Left renal pelvis (tissue), 4 donors: ENCODE measurements at places on chromosomes 16 and 17.

GRCh38 chr16:58306327-58306726 lies 11.5 kb upstream of the PRSS54 start:
- no peak for DNase-seq

DNA sequence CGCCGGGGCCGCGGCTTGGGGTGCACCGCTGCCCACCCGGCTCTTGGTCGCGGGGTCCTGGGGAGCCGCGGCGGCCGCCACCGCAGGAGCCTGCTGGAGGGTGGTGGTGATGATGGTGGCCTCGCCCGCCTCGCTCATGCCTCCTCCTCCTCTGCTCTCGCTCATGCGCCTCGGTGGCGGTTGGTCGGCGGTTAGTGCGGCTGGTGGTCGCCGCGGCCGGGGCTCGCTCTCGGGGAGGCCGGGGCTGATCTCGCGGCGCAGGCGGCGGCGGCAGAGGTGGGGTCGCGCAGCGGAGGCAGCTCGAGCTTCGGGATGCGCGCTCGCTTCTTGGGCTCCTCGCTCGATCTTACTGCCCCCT lies 41.6 kb downstream of the AHSP start:
- no peak for DNase-seq

DNA sequence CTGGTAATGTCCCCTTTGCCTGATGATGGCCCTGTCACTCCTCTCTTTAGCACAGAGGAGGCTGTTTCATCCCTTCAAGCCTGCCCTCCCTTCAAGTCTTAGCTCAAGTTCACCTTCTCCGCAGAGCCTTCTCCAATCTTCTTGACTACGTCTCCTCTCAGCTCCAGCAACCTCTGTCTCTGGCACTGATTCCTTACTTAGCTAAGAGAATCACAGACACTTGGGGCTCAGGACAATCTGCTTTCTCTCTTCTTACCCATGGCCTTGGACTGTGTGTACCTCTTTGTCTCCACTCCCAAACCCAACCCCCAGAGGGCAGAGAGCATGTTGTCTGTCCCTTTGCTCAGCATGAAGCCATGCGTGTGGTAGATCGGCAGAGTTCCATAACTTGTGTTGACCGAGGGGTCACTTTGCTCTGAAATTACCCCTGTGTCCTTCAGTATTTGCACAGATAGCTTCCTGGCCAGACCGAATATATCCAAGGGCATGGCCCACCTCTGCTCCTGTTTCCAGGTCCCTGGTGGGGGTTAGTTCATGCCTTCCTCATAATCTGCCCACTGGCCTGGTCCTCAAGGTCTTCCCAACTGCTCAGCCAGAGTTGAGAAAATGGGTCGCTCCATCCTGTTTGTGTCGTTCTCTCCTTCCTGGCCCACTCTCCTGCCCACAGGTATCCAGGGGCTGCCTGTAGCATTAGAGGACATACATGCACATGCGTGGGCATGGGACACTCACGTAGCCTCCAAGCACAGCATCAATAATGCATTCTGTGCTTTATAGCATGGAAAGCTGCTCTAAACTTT lies 41.6 kb downstream of the MAPT start:
- DNase-seq = no peak

GRCh38 chr17:67133161-67133560 lies 88.8 kb downstream of the CACNG1 start:
- DNase-seq = no peak

- DNase-seq = no peak
Measured at GRCh38 chr17:53749178-53749577, 73.5 kb upstream of the KIF2B start.

DNA sequence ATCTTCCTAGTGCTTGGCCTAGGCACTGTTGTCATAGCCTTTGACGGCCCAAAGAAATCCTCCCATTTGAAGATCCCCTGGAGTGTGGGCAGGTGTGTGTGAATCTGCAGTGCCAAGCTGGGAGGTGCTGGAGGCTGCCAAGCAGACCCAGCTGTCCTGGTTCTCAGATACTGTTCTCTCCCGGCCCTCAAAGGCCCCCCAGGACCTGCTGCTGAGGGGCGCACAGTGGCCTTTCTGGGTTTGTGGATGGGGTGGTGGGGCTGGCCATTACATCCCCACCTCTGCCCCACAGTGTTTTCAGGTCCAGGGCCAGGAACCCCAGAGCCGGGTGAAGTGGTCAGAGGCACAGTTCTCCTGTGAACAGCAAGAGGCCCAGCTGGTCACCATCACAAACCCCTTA lies 60.5 kb downstream of the MRC2 start:
- DNase-seq = no peak

- DNase-seq = no peak
Measured at GRCh38 chr17:42886283-42887176, 14.1 kb upstream of the G6PC1 start.

GRCh38 chr17:78997231-78997741 lies 12.3 kb downstream of the CANT1 start:
- no peak for DNase-seq

DNA sequence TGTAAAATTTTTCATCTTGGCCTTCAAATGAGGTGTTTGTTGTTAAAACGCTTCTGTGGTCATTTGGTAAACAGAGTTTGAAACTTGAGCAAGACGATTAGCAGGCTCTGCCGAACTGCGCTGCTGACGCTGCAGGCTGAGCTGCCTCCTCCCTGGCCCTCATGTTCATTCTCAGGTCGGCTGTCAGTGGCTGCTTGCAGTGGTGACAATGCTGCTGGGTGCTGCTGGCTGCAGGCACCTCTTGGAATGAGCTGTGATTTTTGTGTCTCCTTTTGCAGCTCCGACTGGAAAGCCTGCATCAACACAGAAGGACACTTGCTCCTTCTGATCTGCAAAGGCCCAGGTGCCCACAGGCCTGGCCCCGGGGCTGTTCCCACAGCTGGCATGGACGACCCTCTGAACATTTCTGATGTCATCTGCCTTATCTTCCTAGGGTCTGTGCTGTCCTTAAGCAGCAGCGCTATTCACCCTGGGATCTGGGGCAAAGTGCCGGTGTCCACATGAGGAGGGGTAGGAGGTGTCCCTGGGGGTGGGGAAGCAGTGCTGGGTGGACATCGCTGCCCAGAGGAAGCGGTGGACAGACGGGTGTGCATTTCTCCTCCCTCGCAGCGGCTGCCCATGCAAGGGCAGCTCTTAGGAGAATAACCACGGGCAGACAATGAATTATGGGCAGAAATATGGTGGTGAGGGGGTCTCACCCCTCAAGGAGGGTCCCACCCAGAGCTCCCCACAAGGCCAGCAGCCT lies 23.1 kb upstream of the OSGIN1 start:
- no peak for DNase-seq

- DNase-seq = no peak
Measured at GRCh38 chr16:61654962-61655361, 381.3 kb downstream of the CDH8 start.
